ENCODE measurements at places on chromosomes 1 and 21. TPM values are rescaled to one million over a fixed set of nuclear protein-coding genes. Genes with fewer than 3 reads are reported as not detected.

GRCh38 chr1:160354388-160354985 is 11.3 kb downstream of the NCSTN start:
- H3K4me3 ChIP-seq = no peak overlapping the region
- no peaks in the 10 kb centered on the region for H3K4me1 ChIP-seq
- no peaks in the 10 kb centered on the region for H3K27me3 ChIP-seq
- DNase-seq = no peak

DNA sequence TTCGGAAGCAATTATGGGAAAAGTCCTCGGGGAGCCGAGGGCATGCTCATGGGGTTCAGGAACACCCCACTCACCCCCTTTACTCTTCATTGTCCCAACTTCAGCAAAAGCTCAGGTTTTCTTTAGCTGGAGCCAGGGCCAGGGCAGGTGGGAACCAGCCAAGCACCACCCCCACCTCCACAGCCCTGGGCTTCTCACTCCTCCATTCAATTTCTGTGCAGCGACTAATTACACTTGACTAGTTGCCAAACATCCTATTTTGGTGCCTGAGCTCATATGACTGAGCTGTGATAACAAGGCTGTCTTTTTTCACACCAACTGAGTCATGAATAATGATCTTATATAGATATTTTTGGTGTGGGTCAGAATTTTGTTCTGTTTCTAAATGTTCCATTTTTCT is 257.2 kb upstream of the AJAP1 start:
- no peak overlapping the region for H3K4me3 ChIP-seq
- DNase-seq = no peak
- H3K4me1 ChIP-seq = no peaks in the 10 kb centered on the region
- H3K27me3 ChIP-seq = peaks cover 3% of the 10 kb centered on the region
- H3K27ac ChIP-seq = no peak overlapping the region

DNA sequence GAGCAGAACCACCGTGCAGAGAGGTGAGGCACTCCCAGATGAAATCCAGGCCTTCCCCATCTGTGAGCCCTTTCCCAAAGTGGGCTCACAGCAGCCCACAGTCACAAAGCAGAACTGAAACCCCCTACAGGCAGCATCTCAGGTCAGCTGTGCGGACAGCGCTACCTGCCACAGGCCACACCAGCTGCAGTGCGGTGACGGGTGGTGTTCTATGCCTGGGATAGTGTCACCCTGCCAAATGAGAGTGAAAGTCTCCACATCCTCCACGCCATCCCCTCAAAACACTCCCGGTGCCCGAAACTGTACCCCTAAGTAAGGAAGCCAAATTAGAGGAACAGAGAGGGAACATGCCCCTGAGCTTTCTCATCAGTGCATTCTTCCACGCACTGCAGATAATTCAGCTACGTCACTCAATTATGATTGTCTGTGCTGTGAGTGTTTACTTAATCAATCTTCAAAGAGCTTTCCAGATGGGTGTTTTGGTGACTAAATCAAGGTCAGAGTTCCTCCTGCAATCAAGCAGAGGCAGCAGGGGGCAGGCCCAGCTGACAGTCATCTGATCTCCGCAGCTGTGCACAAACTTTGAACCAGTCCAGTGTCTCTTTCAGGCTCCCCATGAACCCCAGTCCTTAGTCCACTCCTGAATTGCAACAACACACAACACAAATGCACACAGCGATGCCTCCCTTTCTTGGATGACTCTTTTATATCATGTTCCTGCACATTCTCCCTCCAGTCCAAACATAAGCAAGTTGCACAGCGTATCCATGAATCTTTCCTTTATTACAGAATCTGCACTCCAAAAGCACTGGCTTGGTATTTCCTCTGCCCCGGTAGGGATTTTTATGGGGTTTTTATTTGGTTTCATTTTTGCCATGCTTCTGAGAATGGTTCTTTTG is 150.0 kb downstream of the TOMM20 start:
- no peak overlapping the region for H3K4me3 ChIP-seq
- H3K36me3 ChIP-seq = no peaks in the 10 kb centered on the region
- H3K27me3 ChIP-seq = no peaks in the 10 kb centered on the region
- H3K27ac ChIP-seq = peak overlapping the region; percentile 91
- no peak for DNase-seq
- H3K4me1 ChIP-seq = peaks cover 67% of the 10 kb centered on the region

DNA sequence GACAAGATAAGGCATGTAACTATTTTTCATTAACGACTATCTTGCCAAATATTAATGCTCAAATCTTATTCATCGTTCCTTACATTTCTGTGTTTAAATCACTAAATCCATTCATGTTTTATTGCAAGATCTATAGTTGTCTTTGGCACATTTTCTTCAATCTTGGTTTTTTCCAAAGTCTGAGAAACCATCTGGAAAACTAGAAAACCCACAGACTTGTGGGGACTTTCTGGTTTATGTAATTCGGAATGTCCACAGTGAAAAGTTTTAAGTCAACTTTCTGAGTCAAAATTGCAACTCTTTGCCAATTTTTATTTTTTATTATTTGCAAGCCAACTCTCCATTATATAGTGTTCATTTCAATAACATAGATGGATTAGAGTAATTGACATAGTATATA is 520.8 kb upstream of the ADAMTS5 start:
- no peak for DNase-seq
- no peaks in the 10 kb centered on the region for H3K36me3 ChIP-seq

- no peak overlapping the region for H3K27ac ChIP-seq
- no peak overlapping the region for H3K4me3 ChIP-seq
- H3K36me3 ChIP-seq = no peaks in the 10 kb centered on the region
- no peaks in the 10 kb centered on the region for H3K27me3 ChIP-seq
- no peaks in the 10 kb centered on the region for H3K4me1 ChIP-seq
- DNase-seq = no peak
Observed at GRCh38 chr1:21118167-21118566, 58.5 kb downstream of the EIF4G3 start.

DNA sequence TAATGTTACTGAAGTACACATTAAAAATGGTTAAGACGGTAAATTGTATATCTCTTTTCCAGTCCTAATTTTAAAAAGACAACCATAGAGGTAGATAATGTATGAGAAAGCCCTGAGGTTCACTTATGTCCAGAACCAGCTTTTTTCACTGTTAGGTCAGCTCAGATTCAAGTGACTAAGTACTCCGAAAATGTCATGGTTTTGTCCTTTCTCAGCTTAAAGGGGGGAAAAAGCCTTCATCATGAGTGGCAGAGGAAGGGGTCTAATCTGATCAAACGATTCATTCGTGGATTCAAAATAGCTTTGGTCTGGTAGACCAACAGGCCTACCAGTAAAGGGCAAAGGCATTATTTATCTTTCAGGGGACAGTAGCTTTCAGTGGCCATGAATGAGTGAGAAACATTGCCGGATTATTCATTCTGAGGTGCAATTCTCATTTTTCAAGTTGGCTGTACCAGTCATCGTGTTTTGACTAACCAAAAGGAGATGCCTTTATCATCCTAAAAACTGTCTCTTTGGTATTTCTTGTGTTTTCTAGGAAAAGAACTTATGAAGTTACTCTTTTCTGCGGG is 208.4 kb downstream of the HHIPL2 start:
- no peak overlapping the region for H3K27ac ChIP-seq
- no peaks in the 10 kb centered on the region for H3K27me3 ChIP-seq
- H3K36me3 ChIP-seq = no peaks in the 10 kb centered on the region
- H3K4me1 ChIP-seq = no peaks in the 10 kb centered on the region
- no peak for DNase-seq

- H3K4me1 ChIP-seq = no peaks in the 10 kb centered on the region
- H3K4me3 ChIP-seq = no peak overlapping the region
- DNase-seq = no peak
- H3K27me3 ChIP-seq = no peaks in the 10 kb centered on the region
- no peaks in the 10 kb centered on the region for H3K36me3 ChIP-seq
Observed at GRCh38 chr1:85756864-85757263, 48.6 kb upstream of the ZNHIT6 start.

- no peaks in the 10 kb centered on the region for H3K36me3 ChIP-seq
- H3K4me1 ChIP-seq = no peaks in the 10 kb centered on the region
- H3K27me3 ChIP-seq = no peaks in the 10 kb centered on the region
- no peak overlapping the region for H3K4me3 ChIP-seq
- H3K27ac ChIP-seq = no peak overlapping the region
- no peak for DNase-seq
Observed at GRCh38 chr1:104264521-104264920, 514.8 kb downstream of the AMY1C start.

VANGL2 gene
- 2.3 TPM for total RNA-seq

C1orf174 gene
- 26.2 TPM for total RNA-seq

CFHR5 gene
- total RNA-seq = not detected

C1orf87 gene
- total RNA-seq = not detected

SPRR2B gene
- not detected for total RNA-seq

C1orf115 gene
- 11.1 TPM for total RNA-seq

Measured in esophagus muscularis mucosa (tissue), 4 donors.